ENCODE measurements at places on chromosomes 2 and 18.
A peak's percentile ranks its signal among the peaks of the same experiment; 100 is the strongest.

DNA sequence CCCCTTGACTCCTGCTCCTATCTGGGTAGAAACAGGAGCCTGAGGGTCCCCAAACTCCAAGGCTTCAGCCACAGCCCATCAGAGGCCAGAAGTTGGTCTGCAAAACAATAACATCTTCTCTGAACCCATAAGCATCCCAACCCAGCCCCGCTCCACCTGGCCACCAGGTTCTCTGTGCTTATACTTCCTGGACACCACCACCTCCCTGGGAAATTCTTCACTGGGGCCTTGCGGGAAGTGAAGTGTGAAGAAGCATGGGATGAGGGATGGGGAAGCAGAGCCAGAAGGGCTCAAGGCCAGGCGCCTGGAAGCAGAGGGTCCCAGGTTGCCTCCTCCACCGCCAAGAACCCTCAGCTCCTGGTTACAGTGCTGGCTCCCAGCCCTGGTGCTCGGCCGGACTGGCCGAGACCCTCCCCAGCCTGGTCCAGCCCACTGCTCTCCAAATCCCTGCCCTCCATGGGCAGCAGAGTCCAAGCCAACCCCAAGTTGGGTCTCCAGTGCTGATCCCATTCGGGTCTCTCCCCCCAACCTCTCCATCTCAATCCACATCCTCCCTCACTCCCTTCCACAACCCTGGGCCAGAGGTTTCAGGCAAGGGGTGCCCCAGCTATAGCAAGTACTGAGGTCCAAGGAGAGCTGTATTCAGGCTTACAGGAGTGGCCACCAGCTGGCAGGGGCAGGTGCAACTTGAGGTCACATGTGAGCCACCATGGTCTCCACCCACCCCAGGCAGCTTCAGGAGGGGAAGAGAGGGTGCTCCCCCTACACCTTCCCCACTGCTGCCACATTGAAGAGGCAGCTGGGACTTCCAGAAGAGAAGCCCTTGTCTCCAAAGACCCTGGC lies 60.7 kb downstream of the TNS1 start:
- no peak for DNase-seq

DNA sequence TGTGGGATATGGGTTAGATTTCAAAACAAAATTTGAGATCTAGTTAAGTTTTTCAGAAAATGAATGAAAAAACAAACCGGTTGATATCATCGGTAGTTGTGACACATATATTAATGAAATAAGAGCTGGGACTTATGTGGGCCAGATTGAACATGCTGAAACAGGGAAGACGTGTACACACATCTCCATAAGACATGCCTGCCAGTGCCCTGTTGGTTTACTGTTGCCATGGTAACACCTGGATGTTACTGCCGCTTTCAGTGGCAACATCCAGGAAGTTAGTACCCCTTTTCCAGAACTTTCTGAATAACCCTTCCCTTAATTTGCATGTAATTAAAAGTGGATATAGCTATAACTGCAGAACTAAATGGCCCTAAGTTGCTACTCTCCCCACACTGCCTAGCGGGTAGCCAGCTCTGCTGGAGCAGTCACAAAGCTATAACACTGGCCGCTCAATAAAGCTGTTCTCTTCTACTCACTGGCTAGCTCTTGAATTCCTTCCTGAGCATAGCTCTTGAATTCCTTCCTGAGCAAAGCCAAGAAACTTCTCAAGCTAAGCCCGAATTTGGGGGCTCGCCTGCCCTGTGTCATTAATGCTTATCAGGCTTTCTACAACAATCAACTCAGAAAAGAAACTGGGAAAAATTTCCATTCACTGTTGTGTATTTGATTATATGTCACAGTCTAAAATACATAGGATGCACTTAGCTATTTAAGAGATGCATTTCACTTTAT lies 776.3 kb upstream of the CDH7 start:
- DNase-seq: no peak

DNA sequence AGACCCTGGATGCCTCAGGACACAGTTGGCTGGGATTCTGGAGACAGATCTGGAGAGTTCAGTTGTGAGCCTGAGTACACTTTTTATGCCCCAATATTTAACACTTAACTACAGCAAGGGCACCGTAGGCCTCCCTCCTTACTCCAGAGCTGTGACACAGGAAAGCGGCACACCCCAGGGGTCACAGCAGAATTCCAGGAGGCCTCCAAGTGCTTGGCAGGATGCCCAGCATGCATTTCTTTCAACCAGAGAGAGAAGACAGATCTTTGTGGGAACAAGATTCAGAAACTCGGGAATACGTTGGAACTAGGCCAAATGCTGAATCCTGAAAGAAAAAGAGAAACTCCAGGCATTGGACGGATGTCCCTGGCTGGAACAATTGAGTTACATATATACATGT lies 199.2 kb upstream of the NT5C1B start:
- no peak for DNase-seq

DNA sequence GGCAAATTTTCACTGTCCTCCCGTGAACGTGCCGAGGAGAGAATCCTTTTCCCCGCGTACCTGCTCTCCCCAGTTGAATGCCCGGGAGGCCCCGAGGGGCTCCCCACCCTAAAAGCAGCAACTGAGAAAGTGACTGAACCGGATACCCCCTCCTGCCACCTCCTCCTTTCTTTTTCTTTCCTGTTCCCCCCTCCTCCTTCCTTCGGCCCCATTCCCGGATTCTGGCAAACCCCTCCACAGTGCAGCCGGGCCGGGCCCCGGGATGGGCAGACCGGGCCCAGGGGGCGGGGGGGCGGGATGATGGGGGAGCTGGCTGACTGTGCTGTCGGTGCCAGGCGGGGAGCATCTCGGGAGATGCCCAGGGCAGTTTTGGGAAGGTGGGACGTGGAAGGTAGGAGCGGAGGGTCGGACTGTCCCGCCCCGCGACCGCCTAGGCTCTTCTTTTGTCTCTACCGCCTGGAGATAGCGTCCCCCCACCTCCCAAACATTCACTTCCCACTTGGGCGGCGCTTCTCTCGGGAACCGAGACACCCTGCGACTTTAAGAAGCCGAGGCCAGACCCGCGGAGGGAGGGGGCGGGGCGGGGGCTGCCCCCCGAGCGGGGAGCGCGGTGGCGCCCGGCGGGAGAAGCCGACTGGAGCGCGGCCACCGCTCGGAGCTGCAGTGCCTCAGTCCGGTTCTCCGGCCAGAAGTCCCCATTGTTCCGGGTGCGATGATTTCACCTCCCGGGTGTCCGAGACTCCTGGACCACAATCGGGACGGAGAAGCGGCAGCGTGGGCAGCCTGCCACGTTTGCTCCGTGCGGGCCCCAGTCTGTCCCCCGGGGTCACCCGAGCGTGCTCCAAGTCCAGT lies 8.2 kb downstream of the DLX2 start:
- DNase-seq: peak; percentile 62

DNA sequence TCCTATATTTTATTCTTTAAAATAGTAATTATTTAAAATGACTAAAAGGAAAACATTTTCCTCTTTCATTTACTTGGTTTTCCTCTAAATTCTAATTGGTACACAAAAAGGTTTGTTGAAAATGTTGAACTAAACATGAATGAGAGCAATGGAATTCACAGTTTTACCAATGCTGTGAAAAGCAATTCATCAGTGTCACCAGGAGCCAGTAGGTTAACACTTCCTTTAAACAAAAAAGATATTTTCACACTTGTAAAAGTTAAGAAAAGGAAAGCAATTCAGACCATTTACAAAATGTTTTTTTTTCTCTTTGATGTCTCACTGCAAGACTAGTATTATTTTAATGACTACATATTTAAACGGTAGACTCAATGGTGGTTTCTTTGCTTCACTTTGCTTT lies 341.6 kb downstream of the RIT2 start:
- DNase-seq: no peak

DNA sequence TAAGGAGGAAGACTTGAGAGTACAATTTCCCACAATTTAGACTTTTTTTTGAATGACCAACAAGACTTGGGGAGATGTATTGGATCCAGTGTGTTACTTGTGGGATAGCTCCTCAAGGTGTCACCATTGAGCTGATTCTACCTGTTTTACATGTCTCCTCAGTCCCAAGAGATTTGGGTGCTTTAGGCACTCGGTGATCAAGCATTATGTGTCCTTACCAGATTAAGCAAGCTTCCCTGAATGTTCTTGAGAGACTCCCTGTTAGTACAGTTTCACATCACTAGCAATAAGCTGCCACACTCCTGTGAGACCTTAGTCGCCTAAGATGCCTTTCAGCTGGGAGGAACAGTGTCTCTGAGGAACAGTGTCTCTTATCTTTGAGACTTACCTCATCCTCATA lies 384.3 kb upstream of the SYT4 start:
- peak; percentile 7 for DNase-seq

DNA sequence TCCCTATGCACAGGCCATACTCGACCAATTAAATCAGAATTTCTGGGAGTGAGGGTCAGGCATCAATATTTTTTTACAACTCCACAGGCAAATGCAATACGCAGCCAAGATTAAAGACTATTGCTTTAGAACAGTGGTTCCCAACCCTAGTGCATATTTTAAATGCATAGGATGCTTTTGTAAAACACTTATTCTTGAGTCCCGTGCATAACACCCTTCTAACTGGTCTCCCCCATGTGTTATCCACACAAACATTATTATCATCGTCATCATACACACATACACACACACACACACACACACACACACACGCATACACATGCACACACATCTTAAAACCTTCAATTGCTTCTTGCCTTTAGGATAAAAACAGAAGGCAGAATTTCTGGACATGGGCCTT lies 145.0 kb upstream of the PELI1 start:
- no peak for DNase-seq

- DNase-seq: no peak
Measured at GRCh38 chr18:4851301-4851976, 345.6 kb downstream of the AKAIN1 start.

- no peak for DNase-seq
Measured at GRCh38 chr18:22816266-22817176, 116.6 kb upstream of the RBBP8 start.

DNA sequence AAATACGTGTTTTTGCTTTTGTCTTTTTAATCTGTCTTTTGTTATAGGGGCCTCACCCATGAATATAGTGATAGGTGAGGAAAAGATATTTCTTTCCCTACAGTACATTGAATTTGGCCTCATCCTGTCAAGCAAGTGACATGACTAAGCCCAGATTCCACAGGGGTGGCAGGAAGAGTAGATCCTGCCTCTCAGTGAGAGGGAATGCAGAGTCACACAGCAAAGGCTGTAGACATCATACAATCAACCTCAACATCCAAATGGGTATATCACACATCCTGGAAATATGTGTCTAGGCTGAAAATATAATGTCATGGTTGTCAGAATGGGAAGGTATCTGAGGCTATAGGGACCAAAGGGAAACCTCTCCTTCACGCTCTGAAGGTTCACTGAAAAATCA lies 269.6 kb downstream of the CDH20 start:
- peak; percentile 34 for DNase-seq

DNA sequence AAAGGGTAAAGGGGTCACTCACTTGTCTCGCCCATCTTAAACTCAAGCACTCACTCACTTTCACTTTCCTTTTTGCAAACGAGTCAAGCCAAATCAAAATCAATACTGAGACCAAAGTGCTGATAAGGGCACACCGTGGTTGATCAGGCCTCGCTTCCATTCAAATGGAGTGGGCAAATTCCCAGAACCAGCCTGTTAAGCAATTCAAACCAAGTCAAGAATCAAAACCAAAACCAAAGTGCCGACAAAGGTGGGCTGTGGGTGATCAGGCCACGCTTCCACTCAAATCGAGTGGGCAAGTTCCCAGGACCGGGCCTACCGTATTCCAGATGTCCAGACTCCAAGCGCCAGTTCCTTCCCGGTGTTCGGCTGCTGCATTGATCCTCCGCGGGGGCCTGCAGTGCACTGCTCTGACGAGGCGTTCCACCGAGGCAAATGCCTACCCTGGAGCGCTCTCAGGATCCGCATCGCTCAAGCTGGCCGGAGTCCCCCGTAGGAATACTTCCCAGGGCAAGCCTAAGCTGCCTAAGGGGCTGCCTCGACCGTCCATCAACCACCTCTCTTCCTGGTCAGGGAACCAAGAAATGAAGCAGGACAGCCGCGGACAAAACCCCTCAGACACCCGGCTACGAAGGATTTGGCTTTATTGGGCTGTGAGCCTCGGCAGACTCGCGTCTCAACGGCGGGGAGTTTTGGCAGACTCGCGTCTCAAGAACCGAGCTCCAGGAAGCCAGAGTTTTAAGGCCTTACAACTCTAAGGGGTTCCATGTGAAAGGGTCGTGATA lies 89.9 kb upstream of the SLC1A4 start:
- no peak for DNase-seq

DNA sequence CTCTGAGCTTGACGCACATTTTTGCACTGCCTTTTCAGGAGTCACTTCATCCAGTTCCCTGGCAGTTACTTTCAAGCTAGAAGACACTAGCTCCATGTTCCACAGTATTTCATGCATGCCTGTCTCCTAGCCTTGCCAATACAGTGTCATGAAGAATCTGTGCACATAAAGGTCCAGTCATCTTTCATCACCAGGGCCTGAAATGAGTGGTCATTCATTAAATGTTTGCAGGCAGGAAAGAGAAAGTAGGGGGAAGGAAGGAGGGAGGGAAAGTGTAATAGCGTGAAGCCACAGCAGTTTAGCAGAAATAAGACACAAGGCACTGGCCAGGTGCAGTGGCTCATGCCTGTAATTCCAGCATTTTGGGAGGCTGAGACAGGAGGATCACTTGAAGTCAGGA lies 92.4 kb upstream of the COPS8 start:
- DNase-seq: no peak

- no peak for DNase-seq
Measured at GRCh38 chr18:42137693-42138375, 182.8 kb downstream of the PIK3C3 start.

GRCh38 chr2:228675091-228675490 lies 493.6 kb upstream of the SPHKAP start:
- no peak for DNase-seq

DNA sequence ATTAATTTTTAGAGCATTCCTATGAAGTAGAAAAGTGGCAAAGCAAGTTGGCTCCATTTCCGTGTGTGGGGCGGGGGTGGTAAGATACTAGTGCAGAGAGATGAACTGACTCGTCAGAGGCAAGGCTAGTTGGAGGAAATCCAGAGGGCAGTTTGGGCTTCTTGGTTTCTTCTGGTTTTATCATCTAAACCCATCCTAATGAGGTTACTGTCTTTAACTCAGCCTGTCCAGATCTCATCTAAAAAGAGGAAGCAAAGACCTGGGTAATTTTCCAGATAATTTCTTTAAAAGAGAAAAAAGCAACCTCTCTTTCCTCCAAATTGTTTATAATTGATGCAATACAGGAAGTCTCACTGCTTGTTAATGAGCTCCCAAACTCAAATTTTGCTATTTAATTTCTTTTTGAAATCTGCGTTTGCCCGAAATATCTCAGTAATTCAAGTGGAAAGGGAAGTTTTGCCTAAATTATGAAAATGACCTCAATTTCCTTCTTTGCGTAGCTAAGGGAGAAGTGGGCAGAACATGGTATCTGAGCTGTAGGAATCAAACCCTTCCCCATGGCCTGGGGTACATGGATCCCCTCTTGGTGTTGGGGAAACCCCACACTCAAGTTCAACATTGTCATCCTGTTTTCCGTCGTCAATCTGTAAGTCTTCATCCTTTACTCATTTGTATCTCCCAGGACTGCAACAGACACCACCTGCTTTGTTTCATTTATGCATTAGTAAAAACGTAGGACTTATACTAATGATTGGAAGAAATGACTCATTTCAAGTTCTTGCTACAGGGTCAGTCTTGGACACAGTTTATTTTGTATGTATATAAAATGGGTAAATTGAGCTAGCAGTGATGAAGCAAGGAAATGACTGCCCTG lies 89.1 kb upstream of the KLF7 start:
- DNase-seq: no peak

GRCh38 chr2:235439959-235440662 lies 53.7 kb upstream of the AGAP1 start:
- DNase-seq: no peak
